ENCODE measurements at places on chromosomes 12 and 14.
A peak's percentile ranks its signal among the peaks of the same experiment; 100 is the strongest.

GRCh38 chr14:48914382-48914781 lies 671.8 kb downstream of the RPS29 start:
- DNase-seq, result no peak

DNA sequence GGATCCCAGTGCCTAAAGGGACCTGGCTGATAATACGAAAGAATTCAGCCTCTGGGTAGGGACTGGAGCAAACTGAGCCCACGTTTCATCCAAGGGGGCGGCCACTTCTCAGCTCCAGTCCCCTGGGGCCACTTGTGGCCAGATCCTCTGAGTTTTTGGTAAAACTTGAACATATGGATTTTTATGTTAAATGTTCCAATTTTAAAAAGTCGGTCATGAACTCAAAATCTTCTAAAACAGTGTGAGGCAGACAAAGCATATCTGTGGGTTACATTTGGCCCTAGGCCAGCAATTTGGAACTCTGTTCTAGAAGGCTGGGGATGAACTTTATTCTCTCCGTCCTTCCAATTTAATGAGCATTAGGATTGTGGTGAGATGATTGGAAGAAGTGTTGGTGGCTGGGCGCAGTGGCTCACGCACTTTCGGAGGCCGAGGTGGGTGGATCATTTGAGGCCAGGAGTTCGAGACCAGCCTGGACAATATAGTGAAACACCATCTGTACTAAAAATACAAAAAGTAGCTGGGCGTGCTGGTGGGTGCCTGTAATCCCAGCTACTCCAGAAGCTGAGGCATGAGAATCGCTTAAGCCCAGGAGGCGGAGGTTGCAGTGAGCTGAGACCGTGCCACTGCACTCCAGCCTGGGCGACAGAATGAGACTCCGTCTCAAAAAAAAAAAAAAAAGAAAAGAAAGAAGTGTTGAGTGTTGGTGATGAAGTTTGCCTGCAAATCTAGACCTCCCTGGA lies 3.0 kb upstream of the PPP1CC start:
- no peak for DNase-seq

DNA sequence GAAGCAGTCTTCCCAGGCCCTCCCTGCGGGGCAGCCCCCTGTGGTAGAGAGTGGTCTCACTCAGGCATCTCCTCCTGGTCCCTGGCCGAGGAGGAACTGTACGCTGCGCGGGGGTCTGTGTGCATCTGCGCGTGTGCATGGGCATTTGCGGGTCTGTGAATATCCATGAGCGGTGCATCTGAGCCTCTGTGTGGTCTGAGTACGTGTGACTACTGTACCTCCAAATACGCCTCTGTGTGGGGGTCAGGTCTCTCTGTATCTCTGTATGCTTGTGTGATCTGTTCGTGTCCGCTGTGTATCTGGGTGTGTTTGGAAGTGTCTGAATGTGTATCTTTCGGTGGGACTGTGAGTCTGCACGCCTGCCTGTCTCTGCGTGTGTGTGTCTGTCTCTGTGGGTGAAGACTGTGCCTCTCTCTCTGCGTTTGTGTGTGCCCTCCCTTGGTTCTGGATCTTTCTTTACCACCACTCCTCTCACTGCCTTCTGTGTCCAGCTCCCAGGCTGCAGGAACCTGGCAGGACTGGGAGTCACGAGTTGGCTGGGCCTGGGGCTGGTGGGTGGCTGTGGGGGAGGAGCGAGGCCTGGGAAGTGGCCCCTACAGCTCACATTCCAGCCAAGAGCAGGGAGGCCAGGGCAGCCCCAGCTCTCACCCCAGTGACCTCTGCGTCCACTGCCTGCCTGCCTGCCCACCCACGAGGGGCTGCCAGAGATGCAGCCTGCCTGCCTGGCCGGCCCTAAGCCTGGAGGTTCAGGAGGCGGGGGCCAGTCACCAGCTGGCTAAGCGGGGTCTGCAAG lies 1.1 kb upstream of the PGF start:
- DNase-seq, result no peak

DNA sequence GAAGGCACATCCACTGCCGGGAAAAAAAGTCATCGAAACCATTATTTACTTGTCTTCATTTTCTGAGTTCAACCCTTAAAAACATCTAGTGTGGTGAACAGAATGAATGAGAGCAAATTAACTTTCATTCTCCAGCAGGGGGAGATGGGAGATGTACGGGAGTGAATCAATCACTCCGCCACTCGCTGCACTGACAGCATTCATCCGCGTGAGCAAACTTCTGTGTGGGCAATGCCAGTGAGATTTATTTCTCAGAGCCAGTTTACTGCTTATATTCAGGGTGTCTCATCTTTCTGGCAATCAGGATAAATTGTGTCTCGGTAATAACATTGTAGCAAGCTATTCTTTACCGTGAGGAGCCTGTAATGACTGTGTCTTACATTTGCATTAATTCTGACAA lies 463.6 kb upstream of the MIS18BP1 start:
- peak; percentile 72 for DNase-seq

DNA sequence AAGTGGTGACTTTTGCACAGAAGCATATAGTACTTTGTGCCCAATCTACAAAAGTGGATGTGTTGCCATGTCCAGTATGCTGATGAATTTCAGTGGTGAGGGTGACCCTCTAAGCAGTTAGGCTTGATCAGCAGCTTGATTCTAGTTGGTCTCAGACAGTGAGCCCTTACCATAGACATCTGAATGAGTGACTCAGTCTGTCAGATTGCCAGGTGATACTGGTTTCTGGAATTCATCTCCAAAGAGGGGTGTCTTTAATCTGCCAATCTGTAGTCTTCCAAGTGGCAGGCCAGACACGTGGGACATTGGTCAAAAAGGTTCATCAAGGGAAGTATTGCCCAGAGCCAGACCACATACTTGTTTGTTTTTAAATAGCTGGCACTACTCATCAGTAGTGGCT lies 187.4 kb upstream of the SLC16A7 start:
- DNase-seq, result no peak

DNA sequence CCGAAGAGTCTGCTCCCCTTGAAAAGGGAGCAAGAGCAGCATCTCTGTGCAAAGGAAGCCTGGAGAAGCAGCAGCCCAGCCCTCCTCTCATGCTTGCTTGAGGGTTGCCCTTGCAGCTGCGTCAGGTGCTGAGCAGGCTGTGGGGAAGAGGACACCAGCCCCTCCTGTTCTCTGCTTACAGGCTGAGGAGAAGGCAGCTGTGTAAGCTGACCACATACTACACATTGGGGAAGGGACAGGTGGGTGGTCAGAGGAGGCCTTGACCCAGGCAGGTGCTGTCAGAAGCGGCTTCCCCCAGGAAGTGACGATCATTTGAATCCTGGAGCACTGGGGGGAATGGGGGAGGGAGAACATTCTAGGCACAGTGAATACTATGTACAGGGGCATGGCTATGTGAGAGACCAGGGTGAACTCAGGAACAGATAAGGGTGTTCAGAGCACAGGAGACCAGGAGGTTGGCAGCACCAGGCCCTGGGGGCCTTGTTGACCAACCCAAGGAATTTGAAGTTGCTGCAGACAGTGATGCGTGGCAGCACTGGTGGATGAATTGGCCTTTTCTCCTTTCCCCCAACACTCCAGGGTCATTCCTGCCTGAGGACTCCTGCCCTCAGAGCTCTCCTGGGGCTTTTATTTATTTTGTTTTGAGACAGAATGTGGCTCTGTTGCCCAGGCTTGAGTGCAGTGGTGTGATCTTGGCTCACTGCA lies 2.7 kb upstream of the KLC1 start:
- DNase-seq, result no peak

GRCh38 chr12:27651201-27651600 lies 45.0 kb upstream of the REP15 start:
- DNase-seq, result no peak

DNA sequence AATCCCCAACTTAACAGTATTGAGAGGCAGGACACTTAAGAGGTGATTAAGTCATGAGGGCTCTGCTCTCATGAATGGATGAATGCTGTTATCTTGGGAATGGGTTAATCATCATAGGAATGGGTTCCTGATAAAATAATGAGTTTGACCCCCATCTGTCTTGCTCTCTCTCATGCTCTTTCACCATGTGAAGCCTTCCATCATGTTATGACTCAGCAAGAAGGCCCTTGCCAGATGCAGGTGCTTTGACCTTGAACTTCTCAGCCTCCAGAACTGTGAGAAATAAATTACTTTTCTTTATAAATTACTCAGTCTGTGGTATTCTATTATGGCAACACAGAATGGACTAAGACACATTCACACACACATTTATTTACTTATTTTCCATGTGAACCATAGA lies 89.0 kb upstream of the PPM1H start:
- DNase-seq, result no peak

GRCh38 chr12:913919-914698 lies 35.4 kb downstream of the RAD52 start:
- DNase-seq, result no peak

- DNase-seq, result peak; percentile 60
Observed at GRCh38 chr12:49902399-49903350, 1.0 kb downstream of the FAIM2 start.

DNA sequence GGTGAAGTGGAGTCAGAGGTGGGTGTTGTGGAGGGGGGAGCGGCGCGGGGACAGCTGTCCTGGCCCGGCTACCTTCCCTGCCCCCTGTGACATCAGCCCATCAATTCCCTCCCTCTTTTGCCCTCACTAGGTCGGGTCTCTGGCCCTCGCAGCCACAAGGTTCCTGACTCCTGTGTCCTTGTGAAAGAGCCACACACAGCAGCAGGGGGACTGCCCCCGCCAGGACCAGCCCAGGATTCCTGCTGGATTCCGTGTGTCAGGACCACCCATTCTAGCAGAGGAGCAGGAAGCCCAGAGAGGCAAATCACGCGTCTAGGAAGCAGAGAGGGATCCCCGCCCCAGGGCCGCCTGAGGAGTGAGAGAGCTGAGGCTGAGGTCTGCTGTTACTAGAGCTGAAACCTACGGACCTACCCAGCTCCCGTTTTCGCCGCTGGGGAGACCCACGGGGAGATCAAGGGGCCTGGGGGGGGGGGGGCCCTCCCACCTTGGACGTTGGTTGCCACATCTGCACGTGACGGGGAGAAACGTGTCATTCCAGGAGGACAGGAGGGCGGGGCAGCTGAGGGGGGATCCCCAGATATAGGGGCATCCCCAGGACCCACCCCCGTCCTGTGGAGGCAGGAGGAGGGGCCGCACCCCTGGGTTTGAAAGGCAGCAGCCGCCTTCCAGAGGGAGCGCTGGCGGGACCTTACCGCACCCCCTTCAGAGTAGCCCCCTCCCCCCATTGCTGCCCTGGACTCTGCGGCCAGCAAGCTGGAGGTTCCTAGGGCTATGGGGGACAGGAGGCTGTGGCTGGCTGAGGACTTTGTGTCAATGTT lies 12.5 kb upstream of the INF2 start:
- DNase-seq, result no peak

GRCh38 chr14:78075555-78076277 lies 94.5 kb upstream of the NRXN3 start:
- DNase-seq, result no peak

GRCh38 chr14:74703043-74703442 lies 9.8 kb downstream of the AREL1 start:
- DNase-seq, result no peak

DNA sequence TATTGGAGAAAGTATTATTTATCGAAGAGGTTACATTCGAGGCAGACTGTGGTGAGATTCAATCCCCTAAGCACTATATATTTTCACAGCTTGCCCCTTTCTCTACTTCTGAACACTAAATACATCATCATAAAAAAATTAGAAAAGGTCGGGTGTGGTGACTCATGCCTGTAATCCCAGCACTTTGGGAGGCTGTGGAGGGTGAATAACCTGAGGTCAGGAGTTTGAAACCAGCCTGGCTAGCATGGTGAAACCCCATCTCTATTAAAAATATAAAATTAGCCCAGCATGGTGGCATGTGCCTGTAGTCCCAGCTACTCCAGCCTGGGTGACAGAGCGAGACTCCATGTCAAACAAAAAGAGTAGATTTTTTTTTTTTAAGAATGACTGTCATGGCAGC lies 70.6 kb upstream of the MYF6 start:
- DNase-seq, result no peak

GRCh38 chr14:33996462-33996861 lies 45.6 kb upstream of the EGLN3 start:
- DNase-seq, result no peak

DNA sequence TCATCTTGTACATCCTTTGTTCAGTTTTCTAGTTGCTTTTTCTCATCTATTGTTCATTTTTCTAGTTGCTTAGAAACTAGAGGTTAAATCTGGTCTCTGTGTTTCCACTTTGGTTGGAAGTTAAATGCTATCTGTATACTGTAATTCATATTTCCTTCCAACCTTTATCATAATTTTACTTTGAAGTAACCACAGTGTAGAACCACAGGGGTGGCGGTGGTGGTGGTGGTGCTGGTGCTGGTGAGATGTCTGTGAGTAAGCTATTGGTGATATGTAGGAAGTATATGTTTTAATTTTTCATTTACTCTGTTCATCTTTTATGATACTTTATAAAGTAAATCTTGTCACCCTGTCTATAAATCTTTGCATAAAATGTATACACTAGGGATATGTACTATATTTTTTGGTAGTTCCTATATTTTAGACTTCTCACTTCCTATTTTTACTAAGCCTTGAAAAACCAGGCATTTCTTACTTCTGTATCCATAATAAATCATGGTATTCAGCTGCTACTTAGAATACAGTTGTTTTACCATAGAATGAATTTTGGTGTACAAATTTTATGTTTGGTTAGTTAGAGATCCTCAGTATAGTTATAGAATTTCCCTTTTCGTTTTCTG lies 31.9 kb downstream of the CCDC91 start:
- DNase-seq, result no peak

DNA sequence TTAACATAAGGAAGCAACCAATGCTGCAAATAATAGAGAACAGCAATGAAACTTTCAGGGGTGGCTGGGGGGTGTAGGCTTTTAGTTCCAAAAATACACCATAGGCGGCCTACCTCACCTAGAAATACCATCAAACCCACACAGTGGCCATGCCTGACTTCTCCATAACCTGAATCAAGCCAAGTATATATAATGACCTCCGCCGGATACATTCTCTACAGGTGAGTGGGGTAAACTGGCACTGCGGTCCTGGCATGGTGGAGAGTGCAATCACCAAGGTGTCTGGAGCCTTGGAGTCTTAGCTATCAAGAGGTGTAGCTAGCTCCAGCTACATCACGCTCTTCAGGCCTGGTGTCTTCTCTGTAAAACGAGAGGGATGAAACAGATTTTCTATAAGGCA lies 1.2 kb downstream of the ZBTB25 start:
- no peak for DNase-seq

DNA sequence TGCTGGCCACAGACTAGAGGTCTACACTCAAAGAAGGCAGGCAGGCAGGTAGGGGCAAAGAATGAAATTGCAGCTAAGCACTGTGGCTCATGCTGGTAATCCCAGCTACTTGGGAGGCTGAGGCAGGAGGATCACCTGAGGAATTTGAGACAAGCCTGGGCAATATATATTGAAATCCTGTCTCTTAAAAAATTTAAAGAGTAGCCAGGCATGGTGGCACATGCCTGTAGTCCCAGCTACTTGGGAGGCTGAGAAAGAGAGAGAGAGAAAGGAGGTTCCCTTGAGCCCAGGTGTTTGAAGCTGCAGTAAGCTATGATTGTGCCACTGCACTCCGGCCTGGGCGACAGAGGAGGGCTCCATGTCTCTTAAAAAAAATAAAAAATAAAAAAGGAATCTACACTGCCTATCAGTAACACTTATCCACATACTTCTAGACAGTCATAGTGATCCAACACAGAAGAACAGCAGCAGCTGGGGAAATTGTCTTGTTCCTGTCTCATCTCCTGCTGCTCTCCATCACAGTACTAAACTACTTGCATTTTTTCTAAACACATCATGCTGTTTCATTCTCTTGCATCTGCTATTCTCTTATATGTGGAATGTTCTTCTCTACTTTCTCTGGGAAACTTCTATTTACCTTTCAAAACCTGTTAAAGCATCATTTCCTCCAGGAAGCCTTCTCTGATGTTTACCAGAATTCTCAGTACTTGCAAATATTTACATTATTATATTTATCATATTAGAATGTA lies 57.2 kb downstream of the ATF7 start:
- no peak for DNase-seq

All from left kidney (tissue), 8 donors.